ENCODE measurements at places on chromosomes 5 and 9.

DNA sequence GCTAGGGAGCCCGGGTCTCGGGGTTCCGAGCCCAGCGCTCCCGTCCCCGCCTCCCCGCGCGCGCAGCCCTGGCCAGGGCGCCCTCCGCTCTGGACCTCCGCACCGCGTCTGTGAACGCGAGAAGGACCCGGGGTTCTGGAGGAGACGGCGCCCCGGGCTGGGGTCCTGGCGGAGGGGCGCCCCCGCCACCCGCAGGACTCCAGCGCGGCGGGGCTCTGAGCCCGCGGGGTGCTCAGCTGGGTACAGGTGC, 431 bp downstream of the TMOD1 start:
- no peak for DNase-seq

DNA sequence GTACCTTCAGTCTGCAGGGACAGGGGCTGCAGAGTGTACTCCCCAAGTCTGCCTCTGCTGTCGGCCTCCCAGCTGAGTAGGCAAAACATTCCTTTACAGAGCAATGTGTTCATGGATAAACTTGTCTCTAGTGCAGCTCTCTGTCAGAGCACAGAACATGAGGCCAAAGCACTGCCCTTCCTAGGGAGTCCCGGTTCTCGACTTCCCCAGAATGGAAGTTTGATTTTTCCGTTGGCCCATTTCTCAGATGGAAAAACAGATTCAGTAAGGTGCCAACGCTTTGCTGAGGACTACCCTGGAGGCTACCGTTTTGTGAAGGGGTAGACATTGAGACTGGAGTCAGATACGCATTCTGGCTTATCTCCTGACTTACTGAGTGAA, 422 bp upstream of the TRIM32 start:
- no peak for DNase-seq

- no peak for DNase-seq
Measured at GRCh38 chr9:130959809-130960334, 20.8 kb upstream of the FIBCD1 start.

DNA sequence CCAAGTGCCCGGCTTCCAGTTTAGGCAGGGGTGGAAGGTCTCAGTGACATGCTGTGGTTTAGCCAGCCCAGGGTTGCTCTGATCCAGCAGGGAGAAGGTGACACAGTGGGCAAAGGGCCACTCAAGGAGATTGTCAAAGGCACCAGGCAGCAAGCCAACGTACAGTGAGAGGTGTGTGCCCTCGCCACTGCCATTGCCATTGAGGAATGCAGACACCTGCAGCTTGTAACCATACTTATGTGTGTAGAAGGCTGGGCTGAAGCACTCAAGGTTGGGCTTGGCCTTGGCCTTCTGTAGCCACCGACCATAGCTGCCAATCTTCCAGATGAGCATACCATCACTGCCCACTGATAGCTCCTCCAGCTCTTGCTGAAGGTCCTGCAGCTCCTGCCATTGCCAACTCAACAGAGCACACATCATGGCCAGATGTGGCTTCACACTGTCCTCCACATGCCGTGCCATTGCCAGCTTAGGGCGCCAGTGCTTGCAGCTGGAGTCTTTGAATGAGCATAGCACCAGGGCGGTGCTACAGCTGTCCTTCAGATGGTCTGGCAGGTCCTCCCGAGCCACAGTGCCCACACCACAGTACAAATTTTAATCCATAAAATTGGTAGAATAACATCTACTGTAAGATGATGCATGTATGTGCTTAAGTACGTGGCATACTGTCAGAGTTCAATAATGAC, 59.7 kb upstream of the HMHB1 start:
- no peak for DNase-seq

DNA sequence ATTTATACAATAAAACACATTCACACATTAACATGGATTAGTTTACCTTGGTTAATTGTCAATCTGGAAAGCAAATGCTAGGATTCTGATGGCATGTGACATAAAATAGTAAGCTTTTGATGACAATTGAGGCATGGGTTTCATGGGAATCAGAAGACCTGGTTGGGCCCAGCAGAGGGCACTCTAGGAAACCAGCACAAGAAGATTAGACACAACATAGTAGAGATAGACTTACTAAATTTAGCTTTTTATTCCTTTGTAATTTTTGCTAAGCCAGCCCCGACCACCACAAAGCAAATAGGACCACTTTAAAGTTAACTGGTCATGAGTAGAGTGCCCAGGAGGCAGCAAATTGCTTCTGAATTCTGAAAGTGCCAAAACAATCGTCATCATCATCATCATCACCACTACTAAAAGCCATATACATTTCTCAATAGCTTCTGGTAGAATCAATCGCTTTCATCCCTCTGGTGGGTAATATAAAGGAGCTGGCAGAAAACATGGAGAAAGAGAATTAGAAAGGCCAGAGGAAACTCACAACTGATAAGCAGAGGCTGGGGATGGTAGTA, 163.2 kb downstream of the ARRDC3 start:
- peak; percentile 12 for DNase-seq

DNA sequence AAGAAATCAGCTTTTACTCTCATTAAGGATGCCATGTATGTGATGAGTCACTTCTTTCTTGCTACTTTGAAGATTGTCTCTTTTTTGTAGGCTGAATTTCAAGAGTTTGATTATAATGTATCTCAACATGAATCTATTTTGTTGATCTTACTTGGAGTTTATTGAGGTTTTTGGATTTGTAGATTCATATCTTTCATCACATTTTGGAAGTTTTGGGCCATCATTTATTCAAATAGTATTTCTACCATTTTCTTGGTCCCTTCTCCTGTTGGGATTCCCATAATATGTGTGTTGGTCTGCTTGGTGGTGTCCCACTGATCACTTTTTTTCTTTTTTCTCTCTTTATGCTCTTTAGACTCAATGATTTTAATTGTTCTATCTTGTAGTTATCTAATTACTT, 116.3 kb downstream of the CNTLN start:
- no peak for DNase-seq

DNA sequence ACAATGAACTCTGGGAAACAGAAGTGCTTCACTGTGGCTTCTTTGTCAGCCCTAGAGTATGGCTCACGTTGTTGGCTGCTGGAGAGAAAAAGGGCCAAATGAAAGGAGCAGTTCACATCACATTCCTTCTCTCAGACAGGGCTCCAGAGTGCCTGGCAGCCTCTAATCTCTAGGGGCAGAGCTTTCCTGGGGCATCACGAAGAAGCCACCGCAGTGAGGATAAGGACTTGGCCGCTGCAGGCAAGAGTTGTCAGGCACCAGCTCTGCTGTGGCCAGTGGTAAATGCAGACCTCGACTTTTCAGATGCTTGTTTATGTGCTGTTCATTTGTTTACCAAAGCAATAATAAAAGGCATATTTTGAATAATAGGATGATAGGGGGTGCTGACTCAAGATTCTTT, 227.2 kb downstream of the ICE1 start:
- no peak for DNase-seq

DNA sequence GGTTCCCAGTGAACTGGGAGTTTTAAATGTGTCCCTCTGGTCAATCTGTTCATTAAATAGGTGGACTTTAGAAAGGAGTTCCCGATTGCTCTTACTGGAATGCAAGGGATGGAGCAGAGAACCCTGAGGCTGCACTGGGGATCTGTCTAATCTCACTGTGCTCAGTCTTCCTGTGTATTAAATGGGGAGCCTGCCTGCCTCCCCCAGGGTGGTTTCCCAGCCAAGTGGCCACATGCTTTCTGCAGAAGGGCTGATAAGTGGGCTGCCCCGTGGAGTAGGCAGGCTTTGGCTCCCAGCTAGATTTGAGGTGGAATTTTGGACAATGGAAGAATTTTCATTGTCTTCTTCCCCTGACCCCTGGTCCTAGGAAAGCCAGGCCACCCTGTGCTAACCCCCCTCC, 14.0 kb upstream of the PHYHD1 start:
- no peak for DNase-seq

- peak; percentile 24 for DNase-seq
Measured at GRCh38 chr5:956941-957747, 51.5 kb upstream of the NKD2 start.

- DNase-seq = no peak
Measured at GRCh38 chr5:139383275-139383992, at the start of gene SLC23A1. Gene SLC23A1 (minus strand): TSS chr5:139383297. CDS start chr5:139383253, 44 bp downstream.

DNA sequence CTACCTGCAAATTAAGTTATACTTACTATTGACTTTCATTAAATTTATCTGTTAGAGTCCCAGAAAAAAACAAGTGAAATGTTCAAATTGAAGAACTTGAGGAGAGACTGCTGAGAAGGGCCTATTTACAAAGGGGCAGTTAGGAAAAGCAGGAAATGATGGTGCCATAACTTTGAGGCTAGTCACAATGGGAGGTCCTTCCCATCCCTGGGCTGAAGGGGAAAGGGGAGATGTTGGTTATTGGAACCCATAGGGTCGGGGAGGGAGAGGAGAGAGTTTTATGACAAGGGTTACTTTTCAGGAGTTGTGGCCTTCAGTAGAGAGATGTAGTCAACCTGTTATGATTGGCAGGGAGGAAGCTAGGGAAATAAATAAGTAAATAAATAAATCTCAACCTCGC, 169.1 kb downstream of the DMRT2 start:
- no peak for DNase-seq

DNA sequence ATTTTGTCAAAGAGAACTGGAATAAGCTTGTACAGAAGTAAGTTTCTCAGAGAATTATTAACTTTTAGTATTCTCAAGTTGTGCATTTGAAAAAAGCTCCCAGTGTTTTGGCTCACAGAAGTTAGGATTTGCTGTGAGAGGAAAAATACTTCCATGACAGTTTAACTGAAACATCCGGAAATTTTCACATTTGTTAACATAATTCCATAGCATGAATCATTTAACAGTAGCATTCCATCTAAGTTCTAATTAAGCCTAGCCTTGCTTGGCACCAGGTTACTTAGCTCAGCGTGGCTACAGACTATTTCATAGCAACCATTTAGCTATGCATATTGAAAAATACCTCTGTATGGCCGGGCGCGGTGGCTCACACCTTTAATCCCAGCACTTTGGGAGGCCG, 90.8 kb downstream of the LNPEP start:
- no peak for DNase-seq

DNA sequence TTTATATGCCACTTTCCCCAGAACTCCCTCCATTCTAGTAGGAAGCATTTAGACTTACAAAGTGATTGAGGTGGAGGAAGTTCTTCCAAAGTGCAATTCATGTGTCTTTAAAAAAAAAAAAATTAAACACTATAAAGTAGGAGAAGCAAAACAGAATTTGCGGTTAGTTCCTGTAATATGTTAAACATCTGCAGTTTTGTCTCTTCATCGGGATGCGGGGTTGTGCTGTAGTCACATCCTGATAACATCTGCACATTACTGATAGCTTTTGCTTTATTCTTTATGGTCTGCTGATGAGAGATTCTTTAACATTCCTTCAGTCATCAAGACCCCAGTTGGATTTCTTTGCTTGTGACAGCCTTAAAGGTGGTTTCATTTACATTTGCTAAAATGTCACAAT, 694.3 kb downstream of the NR2F1-AS1 start:
- no peak for DNase-seq

- no peak for DNase-seq
Measured at GRCh38 chr9:69066955-69067354, 31.4 kb downstream of the FXN start.

- no peak for DNase-seq
Measured at GRCh38 chr5:109718216-109718615, 28.5 kb downstream of the MAN2A1 start.

DNA sequence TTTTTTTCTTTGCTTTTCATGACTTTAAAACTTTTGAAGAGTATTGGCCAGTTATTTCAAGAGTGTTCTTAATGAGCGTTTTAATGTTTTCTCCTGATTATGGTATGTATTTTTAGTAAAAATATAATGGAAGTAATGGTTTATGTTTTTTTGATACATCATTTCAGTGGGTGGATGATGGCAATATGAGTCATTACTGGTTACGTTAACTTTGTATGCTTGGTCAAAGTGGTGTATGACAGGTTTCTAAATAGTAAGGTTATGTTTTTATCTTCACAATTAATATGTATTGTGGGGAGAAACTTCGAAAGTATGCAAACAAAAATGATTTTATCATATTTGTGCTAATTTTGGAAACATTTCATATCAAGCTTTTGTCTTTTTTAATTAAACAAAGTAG, 176.7 kb upstream of the PRDM9 start:
- no peak for DNase-seq

DNA sequence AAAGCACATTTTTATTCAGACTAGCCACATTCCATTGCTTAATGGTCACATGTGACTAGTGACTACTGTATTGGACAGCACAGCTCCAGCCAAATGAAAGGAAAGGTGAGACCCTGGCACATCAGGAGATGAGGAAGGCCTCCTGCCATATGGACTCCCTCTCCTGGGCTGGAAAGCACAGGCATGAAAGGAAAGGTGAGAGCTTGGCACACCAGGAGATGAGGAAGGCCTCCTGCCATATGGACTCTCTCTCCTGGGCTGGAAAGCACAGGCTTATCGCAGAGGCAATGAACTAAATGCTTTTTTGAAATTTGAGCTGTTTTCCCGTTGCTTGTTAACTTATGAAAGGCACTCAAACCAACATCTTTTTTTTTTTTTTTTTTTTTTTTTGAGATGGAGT, 144.8 kb upstream of the SLC12A2 start:
- DNase-seq = no peak

DNA sequence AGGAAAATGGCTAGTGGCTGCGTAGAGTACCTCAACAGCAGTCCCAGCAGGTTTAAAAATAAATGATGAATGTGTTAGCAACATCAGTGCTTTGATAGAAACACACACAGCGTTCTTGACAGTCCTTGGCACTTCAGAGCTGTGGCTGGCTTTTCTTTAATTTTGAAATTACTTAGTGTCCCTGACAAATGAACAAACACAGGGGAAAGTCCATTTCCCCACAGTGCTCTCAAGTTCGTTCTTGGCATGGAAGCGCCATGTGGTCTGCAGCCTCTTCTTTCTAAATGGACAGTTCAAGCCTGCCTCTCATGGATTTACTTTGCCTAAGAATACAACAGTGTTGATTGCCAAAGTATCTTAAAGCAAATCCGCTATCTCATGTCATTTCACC, 102.2 kb downstream of the ADAMTS12 start:
- DNase-seq = no peak

- DNase-seq = no peak
Measured at GRCh38 chr9:13750061-13750460, 470.6 kb upstream of the MPDZ start.

- DNase-seq = no peak
Measured at GRCh38 chr9:125297917-125298316, 36.3 kb downstream of the GAPVD1 start.

DNA sequence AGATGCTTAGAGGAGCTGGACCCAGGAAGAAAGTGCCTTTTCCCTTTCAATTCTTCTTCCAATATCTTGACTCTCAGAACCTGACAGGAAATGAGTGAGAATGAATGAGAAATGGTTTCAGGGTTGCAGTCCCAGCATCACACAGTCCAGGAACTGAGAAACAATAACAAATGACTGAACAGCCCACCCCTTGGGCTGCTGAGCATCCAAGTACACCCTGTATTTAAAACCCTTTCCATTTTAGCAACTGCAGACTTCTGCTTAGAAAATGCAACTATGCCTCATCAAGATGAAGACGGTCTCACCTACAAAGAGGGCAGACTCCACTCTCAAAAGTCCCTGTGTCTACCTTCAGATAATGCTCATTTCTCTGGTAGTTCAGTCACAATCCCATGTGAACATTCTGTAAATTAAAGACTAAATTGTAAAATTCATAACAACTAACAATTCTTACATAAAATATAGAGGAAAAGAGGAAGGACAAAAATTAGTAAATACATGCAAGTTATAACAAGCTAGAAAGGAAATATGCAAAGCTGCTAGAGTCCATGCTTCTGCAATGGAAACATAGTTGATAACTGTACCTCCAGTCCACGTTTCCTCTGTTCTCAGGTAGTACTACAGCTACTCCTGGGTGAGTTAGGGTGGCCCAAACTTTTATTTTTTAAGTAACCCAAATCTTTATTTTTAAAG, 316.5 kb downstream of the ICE1 start:
- DNase-seq = no peak

Measured in stimulated activated CD4-positive, alpha-beta T cell treated with anti-CD3 and anti-CD28 coated beads, Interleukin-4, amount 100 ng/mL, for 48 hours (primary cell).